Stimulated activated CD4-positive, alpha-beta T cell treated with anti-CD3 and anti-CD28 coated beads, TNF-alpha, amount 100 ng/mL, for 1 hour (primary cell): ENCODE measurements at places on chromosomes 1 and 21.
A peak's percentile ranks its signal among the peaks of the same experiment; 100 is the strongest.

GRCh38 chr1:25430967-25431881, 527 bp downstream of the MACO1 start:
- peak; percentile 3 for DNase-seq

DNA sequence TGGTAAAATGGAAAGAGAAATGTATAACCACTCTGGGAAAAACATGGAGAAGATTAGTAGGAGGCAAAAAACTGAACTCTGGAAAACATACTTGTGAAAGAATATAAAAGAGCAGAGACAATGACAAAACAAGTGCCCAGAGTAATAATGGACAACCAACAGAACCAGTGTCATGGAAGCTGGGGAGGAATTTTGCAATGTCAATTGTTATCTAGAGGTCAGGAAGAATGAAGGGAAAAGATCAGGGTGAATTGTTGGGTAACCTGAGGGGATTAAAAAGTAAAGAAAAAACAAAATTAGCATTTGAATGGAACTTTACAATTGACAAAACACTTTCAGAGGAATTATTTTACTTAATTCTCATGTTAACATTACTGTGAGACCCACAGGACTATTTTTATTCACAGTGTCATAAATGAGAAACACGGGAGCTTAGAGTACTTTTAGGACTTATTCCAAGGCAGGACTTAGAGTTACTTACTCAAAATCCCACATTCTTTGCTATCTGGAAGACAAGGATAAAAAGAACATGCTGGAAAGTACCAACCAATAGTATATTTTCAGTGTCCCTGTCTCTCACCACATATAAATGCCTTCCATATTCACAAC, 19.5 kb downstream of the JAM2 start:
- DNase-seq: no peak

- no peak for DNase-seq
Observed at GRCh38 chr1:79692519-79692918, 686.0 kb upstream of the ADGRL4 start.

- no peak for DNase-seq
Observed at GRCh38 chr1:109322974-109323373, 16.2 kb upstream of the MYBPHL start.

DNA sequence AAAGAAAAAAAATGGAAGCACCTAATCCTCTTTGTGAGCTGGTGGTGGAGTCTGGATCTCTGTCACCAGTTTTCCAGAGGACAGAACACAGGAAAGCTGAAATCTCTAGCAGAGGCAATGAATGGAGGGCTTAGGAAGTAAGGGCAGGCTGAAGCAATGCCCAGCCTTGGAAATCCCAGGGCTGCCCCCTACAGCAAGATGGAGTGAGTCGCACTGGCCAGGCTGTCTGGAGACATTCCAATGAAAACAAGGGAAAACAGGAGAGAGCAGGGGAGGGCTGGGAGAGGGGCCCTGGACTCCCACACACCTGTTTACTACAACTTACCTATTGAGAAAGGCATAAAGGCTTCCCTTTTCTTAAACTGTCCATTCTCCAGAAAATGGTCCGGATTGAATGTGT, 25.9 kb downstream of the CYP2J2 start:
- DNase-seq: no peak

- no peak for DNase-seq
Observed at GRCh38 chr1:109148987-109149561, 35.2 kb downstream of the ELAPOR1 start.

GRCh38 chr1:210292231-210292871, 36.4 kb upstream of the HHAT start:
- no peak for DNase-seq

DNA sequence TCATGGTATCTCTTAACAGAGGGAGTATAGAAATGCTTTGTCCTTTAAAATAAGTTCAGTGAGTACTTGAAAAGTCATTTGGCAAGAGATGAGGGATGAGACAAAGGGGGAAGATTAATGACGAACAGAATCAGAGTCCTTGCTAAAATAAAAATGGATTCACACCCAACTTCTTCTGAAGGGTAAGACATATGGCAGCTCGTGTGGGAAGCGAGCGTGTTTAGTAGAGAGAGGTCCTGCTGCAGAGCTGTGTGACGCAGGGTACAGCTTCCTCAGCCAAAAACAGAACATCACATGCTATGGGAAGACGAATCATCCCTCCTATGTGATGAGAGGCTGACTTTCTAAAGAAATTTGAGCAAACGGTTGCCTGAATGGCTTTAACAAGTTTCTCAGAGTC, 158.5 kb upstream of the LMO4 start:
- no peak for DNase-seq

GRCh38 chr21:32545948-32546441, 39.3 kb downstream of the TCP10L start:
- DNase-seq: no peak

DNA sequence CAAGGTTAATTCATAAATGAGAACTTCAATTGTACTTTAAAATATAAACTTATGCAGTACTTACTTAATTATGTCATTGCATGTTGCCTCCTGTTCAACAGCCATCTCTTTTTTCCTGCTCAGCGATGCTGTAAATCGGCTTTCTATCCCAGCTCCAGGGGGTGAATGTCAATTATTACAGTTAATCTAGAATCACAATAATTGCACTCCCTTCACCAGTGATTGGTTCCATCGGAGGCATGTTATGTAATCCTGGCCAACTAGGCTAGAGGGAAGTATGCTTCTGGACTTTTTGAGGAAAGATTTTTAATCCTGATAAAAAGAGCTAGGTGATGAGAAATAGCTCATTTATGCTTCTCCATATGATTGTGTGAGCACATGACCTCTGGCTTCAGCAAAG, 53.8 kb upstream of the SGIP1 start:
- no peak for DNase-seq

DNA sequence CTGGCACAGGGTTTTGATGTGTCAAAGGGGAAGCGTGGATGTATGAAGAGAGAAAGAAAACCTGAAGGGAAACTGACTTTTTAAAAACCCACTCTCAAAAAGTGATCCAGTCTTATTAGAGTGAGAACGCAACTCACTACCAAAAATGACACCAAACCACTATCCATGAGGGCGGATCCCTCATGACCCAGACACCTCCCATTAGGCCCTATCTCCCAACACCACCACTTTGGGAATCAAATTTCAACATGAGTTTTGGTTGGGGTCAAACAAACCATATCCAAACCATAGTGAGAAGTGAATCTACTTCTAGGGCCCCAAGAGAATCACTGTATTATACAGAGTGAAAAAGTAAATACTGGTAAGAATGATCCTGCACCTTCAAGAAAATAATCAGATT, 53.5 kb downstream of the FNBP1L start:
- no peak for DNase-seq

DNA sequence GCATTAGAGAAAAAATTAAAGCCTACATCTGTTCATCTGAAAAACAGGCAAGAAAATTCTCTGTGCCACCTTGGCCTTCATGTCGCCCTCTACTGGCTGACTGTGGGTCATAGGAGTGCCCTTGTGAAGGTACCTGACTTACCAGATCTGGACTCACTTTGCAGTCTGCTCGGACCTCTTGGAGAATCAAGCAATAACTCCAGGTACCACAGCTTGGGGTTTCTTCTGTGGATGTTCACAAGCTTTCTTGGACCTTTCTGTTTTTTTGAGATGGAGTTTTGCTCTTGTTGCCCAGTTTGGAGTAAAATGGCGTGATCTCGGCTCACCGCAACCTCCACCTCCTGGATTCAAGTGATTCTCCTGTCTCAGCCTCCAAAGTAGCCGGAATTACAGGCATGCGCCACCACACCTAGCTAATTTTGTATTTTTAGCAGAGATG, 2.4 kb upstream of the PRAMEF18 start:
- DNase-seq: peak; percentile 14

DNA sequence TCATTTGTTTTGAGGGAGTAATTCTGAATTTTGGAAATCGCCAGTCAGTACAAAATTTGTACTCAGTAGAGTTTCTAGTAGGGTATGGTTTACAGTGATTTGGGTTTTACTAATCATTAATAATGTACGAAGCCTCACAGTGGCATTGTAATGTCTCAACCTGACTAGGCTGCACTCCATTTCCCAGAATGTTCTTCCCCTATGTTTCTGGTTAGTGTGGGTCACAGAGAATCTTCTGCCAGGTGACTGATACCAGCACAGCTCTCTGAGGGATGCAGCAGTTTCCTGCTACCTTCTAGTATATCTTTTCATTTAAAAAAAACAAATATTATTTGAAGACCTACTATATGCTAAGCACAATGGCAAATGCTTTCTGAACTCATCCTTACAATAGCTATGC, 112.9 kb downstream of the PTPN14 start:
- DNase-seq: no peak

DNA sequence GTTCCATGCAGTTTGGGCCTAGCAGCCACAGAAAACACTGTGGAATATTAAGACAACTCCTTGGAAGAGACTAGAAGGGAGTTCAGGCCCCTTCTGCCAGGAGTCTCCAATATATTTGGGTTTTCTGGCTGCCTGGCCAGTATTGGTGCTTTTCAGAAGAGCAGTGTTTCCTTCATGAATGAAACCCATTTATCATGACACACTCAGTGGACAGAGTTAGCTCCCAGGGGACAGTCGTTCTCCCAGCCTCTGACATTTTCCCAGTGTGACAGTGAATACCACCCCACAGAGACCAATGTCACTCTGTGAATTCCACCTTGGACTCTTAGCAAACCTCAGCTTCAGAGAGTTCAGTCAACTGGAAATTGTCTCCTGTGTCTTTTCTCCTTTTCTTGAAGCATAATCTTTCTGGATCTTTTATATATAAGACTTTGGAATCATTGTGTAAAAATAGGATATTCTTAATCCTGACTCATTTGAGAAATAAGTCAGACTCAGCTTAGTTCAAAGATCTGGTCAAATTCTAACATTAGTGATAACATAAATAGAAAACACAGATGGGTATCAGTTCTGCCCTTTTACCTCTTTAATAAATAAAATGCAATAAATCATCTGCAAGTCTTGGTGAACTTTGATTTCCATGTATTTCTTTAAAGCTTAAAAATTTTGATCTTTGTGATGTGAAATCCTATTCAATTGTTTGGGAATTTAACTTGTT, 40.4 kb downstream of the GNG12 start:
- no peak for DNase-seq

- no peak for DNase-seq
Observed at GRCh38 chr1:116895073-116895472, 14.6 kb upstream of the PTGFRN start.

DNA sequence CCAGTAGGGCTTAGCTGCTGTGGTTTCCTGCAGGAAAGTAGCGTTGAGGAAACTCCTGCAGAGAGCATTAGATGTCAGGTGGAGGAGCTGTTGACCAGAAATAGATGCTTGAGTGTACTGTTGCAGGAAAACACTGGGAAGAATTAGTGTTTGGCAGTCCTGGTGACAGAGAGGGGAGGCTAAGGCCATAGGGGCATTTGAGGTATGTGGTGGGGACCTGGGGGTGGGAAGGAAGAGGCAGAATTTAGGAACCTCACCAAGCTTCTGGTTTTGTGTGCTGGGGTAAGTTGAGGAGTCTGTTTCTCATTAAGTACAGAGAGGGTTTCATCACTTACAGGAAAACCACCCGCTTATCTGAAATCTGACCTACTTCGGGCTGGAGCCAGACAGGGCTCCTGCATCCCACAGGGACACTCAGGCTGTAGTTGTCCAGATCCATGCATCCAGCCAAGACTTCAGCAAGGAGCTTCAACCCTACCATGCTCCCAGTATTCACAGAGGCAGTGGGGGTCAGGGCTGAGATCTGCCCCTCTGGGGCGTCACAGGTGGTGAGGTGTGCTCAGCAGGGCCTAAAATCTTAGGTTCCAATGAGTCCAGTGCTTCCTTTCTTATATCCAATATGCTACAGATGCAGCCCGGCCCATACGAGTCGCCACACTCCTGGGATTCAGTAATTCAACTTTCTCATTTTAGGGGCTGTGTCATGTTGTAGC, 15.1 kb downstream of the SH2D2A start:
- DNase-seq: no peak

DNA sequence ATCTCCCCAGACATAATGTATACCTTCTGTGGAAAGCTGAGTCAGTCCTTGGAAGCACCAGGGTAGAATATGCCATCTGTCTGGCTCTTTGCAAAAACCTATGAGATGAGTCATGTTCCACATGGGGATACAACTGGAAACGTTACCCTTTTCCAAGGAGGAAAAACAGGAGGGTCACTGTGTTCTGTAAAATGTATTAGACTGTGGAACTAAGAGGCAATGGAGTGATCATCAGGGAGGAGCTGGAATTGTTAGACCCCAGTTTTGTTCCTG, 16.1 kb upstream of the PSMD4 start:
- no peak for DNase-seq

DNA sequence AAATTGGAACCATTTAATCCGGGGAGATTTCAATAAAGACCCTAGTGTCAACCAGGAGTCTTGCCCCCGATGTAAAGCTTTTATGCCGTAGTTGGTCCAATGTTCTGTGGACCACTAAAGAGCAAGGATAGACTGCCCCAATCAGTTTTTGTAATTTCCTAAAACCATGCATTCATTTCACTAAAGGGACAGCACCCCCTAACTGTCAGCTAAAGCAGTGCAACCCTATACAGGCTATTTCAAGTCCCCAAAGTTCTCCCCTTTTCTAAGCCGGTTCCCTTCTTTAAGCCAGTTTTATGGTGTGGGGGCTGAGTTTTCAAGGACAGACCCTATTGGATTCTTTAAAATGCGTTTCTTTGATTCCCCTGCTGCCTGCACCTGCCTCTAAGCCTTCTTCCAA, 12.7 kb upstream of the PDPN start:
- no peak for DNase-seq

GRCh38 chr21:45338311-45339017, 50.8 kb upstream of the POFUT2 start:
- no peak for DNase-seq

- DNase-seq: no peak
Observed at GRCh38 chr1:75559136-75559535, 51.8 kb downstream of the SLC44A5 start.
